ENCODE measurements at places on chromosomes 7 and 10.
A peak's percentile ranks its signal among the peaks of the same experiment; 100 is the strongest.

GRCh38 chr10:73839276-73839966 lies 28.0 kb upstream of the NDST2 start:
- peaks cover 37% of the 10 kb centered on the region for H3K36me3 ChIP-seq
- no peaks in the 10 kb centered on the region for H3K27me3 ChIP-seq
- no peak for DNase-seq
- H3K27ac ChIP-seq, result no peak overlapping the region

DNA sequence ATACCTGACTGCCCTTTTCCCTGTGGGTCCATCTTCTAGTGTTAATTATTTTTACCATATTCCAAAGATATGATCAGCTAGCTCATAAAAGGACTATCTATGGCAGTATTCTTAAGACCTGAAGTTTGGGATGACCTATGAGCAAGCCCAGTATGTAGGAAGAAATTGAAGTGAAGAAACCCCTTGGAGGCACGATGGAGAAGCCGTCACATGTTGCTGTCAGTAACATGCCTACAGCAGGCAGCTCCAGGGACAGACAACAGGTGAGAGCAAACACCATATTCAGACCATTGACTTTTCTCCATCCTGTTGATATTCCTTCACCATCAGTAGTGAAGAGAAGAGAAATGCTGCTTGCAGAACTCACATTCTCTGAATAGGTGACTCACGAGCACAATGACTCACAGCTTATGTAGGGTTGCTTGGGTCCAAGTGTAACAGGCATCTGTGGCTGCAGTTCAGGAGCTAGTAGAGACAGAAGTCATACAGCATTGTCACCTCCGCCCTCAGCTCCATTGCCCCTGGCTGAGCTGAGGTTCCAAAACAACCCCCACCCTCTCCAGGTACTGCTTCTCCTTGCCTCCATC lies 8.4 kb upstream of the LYZL2 start:
- H3K4me1 ChIP-seq, result no peaks in the 10 kb centered on the region
- peaks cover 63% of the 10 kb centered on the region for H3K27me3 ChIP-seq
- H3K36me3 ChIP-seq, result no peaks in the 10 kb centered on the region
- H3K27ac ChIP-seq, result no peak overlapping the region
- no peak overlapping the region for H3K4me3 ChIP-seq

- no peaks in the 10 kb centered on the region for H3K27me3 ChIP-seq
- H3K36me3 ChIP-seq, result peaks cover 38% of the 10 kb centered on the region
- DNase-seq, result no peak
Observed at GRCh38 chr10:124667425-124668345, 76.5 kb downstream of the FAM53B start.

DNA sequence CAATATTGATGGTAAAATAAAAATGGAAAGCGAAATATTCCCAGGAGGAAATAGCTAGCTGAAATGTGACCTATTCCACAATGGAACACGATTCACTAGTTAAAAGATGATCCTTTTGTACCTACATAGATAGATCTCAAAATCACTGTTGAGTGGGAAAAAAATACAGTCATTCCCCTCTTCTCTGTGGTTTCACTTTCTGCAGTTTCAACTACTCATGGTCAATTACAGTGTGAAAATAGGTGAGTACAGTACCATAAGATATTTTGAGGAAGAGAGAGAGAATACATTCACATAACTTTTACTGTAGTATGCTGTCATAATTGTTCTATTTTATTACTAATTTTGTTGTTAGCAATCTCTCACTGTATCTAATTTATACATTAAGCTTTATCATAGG lies 56.0 kb upstream of the COL13A1 start:
- DNase-seq, result no peak
- H3K27ac ChIP-seq, result no peak overlapping the region
- H3K4me1 ChIP-seq, result no peaks in the 10 kb centered on the region
- H3K36me3 ChIP-seq, result no peaks in the 10 kb centered on the region

GRCh38 chr7:145216866-145217265 lies 381.0 kb upstream of the TPK1 start:
- no peaks in the 10 kb centered on the region for H3K36me3 ChIP-seq
- H3K27me3 ChIP-seq, result no peaks in the 10 kb centered on the region
- DNase-seq, result no peak
- H3K4me1 ChIP-seq, result no peaks in the 10 kb centered on the region
- no peak overlapping the region for H3K4me3 ChIP-seq

GRCh38 chr7:135710417-135711138 lies 17.4 kb downstream of the SLC13A4 start:
- H3K27me3 ChIP-seq, result no peaks in the 10 kb centered on the region
- no peaks in the 10 kb centered on the region for H3K4me1 ChIP-seq
- no peak for DNase-seq

GRCh38 chr10:5813091-5813340 lies 218 bp downstream of the GDI2 start:
- H3K36me3 ChIP-seq, result peaks cover 17% of the 10 kb centered on the region
- DNase-seq, result no peak
- peak overlapping the region; percentile 92 for H3K4me3 ChIP-seq
- no peaks in the 10 kb centered on the region for H3K27me3 ChIP-seq
- peaks cover 33% of the 10 kb centered on the region for H3K4me1 ChIP-seq

DNA sequence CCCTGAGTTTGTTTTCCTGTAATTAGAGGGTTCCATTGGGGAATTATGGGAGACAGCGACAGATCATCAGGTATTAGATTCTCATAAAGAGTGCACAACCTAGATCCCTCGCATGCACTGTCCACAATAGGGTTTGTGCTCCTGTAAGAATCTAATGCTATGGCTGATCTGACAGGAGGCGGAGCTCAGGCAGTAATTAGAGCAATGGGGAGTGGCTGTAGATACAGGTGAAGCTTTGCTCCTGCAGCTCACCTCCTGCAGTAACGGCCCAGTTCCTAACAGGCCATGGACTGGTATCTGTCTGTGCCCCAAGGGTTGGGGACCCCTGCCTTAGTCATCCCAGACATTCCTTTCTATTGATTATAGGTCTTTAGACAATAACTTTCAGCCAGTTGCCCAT lies 894 bp upstream of the ZSCAN21 start:
- DNase-seq, result no peak
- peak overlapping the region; percentile 34 for H3K4me3 ChIP-seq
- peak overlapping the region; percentile 95 for H3K27ac ChIP-seq
- H3K36me3 ChIP-seq, result peaks cover 20% of the 10 kb centered on the region
- no peaks in the 10 kb centered on the region for H3K27me3 ChIP-seq

Measured in effector memory CD8-positive, alpha-beta T cell (primary cell).